Activated CD8-positive, alpha-beta T cell treated with anti-CD3 and anti-CD28 coated beads, Interleukin-2, amount 10 ng/mL, durations not matched to agents 7 days and 5 days (primary cell): ENCODE measurements at places on chromosomes 6 and 20. TPM values are rescaled to one million over a fixed set of nuclear protein-coding genes. Genes with fewer than 3 reads are reported as not detected.

SRC gene
- total RNA-seq, result 3.2 TPM

DNA sequence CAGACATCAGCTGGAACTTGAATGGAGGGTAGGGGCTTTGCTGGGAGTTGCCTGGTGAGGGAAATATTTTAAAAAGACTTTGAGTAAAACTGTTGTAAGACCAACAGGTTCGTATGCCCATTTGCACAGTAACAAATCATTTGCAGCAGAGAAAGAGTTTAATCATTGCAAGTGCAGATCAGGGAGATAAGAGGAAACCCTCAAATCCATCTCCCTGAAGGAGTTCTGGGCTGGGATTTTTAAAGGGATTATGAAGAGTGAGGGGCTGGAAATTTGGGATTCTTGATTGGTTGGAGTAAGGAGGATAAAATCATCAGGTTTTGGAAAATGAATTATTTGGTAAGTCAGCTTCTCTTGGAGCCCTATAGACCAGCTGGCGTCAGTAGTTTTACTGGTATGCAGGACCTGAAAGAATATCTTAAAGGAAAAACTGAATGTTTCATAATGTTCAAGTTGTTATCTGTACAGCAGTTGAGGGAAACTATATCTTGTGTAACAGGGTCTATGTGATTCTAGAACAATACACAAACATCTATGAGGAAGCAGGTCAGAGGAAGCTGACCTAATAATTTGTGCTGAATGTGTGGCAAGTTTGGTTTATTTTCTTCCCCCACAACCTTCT, 295.5 kb downstream of the PLCB1 start:
- H3K27ac ChIP-seq, result no peak overlapping the region
- no peaks in the 10 kb centered on the region for H3K36me3 ChIP-seq
- peaks cover 2% of the 10 kb centered on the region for H3K27me3 ChIP-seq
- DNase-seq, result no peak
- peaks cover 9% of the 10 kb centered on the region for H3K4me1 ChIP-seq

RNF39 gene
- total RNA-seq, result not detected

DNA sequence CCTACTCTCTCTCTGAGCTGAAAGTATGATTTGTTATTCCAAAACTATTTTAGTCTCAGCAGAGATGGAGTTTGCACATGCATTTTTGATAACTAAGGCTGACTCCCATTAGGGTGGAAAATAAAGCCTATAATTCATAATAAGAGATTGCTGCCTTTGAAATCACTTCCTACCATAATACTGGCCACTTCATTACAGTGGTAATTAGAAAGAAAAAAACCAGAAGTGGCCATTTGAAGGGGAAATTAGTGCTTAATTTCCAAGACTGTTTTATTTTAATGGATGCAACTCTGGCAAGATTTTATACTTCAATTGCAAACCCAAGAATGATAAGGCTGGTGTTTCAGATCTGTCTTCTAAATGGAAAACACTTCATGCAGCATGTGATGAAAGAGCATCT, 43.4 kb downstream of the SLC35B3 start:
- H3K4me3 ChIP-seq, result no peak overlapping the region
- peaks cover 16% of the 10 kb centered on the region for H3K4me1 ChIP-seq
- no peak for DNase-seq
- peak overlapping the region; percentile 53 for H3K27ac ChIP-seq

DNA sequence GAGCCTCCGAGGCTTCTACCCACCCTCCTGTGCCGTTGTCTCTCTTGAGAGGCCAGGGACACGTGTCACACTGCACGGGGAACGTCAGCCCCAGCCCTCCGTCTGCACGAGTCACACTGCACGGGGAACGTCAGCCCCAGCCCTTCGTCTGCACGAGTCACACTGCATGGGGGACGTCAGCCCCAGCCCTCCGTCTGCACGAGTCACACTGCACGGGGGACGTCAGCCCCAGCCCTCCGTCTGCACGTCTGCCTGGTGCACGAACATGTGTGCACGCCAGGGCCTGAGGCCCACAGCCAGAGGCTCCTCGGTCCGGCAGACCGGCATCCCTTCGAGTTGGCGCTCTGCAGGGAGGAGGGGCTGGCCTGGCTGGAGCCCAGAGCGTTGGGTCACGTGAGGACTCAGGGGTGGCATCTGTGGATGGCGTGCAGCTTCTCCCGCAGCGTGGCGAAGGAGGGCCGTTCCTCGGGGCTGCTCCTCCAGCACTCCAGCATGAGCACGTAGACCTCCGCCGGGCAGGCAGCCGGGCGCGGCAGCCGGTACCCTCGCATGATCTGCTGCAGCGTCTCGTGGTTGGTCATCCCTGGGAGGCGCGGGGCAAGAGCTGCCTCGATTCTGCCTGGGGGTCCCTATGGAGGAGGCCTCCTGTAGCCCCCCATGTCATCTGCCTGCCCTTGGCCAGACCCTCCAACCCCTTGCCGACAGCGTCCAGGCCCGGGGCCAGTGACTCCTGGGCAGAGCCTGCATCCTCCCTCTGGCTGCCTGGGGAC, 3.4 kb upstream of the PTK6 start:
- peaks cover 19% of the 10 kb centered on the region for H3K4me1 ChIP-seq
- no peaks in the 10 kb centered on the region for H3K27me3 ChIP-seq
- no peak for DNase-seq

DNA sequence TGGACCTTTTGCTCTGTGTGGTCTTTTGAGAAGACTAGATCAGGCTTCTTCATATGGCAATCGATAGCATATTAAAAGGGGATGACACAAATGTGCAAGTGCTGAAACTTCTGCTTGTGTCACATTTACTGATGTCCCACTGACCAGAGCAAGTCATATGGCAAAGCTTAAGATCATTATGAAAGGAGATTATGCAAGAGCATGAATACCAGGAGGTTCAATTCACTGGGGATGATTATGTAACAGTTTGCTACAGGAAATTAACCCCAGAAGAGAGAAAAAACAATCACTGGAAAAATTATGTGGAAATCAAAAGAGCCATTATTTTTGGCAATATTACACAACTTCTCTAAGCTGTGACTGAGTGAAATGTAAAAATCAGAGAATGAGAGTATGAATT, 13.7 kb upstream of the PRDM13 start:
- no peak overlapping the region for H3K4me3 ChIP-seq
- no peak for DNase-seq
- H3K4me1 ChIP-seq, result peaks cover 33% of the 10 kb centered on the region

UTRN gene
- 141 TPM for total RNA-seq

OTOR gene
- total RNA-seq, result not detected

DNA sequence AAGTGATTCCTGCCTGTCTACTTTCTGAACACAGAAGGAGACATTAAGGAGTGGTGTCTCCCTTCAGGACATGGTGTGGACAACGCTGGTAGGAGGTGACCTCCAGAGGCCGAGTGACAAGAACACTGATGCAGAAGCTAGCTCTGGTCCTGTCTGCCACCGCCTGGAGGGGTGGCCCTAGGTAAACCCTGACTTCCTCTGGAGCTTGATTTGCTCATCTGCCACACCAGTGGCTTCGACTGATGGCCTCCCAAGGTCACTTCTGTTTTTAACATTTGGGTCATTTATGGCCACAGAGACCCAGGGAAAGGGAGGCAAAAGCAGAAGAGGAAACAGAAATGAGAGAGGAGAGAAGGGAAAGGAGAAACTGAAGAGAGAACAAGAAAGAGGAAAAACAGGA, 49.4 kb upstream of the SLC22A23 start:
- no peak for DNase-seq
- no peaks in the 10 kb centered on the region for H3K36me3 ChIP-seq
- no peak overlapping the region for H3K27ac ChIP-seq

RING1 gene
- total RNA-seq, result 39.8 TPM

DNA sequence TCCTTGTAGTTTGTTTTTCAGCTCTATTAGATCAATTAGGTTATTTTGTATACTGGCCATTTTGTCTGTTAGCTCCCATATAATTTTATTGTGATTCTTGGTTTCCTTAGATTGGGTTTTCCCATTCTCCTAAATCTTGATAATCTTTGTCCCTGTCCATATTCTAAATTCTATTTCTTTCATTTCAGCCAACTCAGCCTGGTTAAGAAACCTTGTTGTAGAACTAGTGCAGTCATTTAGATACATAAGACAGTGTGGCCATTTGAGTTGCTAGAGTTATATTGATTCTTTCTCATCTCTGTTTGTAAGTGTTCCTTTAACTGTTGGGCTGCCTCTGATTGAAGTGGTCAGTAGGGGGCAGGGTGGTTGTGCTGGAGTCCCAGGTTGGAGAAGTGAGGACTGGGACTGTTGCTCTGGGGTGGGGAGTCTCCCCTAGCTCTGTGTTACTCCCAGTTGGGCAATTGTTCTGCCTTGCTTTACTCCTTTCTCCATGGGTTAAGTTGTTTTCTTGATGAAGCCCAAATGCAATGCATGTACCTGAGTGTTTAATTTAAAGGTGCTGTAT, 98.8 kb upstream of the NRN1 start:
- no peaks in the 10 kb centered on the region for H3K36me3 ChIP-seq
- peaks cover 14% of the 10 kb centered on the region for H3K27me3 ChIP-seq
- no peaks in the 10 kb centered on the region for H3K4me1 ChIP-seq

GRCh38 chr6:166928644-166929541, 27.5 kb downstream of the RNASET2 start:
- no peak for DNase-seq
- H3K4me3 ChIP-seq, result no peak overlapping the region
- peaks cover 24% of the 10 kb centered on the region for H3K36me3 ChIP-seq
- no peaks in the 10 kb centered on the region for H3K27me3 ChIP-seq
- H3K4me1 ChIP-seq, result no peaks in the 10 kb centered on the region

UBE3D gene
- total RNA-seq, result 5.0 TPM

DNA sequence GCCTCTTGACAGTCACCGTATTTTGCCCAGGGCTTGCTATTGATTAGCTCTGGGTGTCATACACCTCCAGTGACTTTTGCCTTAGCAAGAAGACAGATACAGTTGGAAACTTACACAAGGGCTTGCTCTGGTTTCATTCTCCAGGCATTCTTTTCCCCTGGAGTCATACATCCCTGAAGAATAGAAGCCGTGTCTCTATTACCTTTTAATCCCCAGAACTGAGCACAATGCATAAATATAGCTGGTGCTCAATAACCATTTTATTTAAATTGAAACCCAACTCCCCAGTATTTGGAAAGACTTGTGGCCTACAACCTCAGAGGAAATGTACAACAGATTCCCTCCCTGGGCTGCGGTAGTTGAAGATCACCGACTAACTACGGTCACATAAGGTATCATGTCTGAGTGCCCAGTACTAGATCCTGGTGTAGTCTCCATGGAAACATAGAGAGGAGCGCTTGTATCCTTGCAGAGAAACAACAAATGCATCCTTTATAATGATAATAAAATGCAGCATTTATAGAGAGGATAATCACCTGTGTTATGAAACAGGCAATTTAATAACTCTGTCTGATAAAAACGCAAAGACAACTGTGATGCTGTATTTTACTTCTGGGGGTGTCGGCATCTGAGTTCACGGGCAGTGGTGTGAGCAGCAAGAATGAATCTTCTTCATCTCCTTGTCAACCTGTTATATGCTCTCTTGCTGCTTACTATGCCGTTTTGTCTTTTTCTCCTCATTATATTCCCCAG, 401.2 kb upstream of the AGPAT4 start:
- H3K36me3 ChIP-seq, result no peaks in the 10 kb centered on the region
- H3K27ac ChIP-seq, result no peak overlapping the region
- no peak for DNase-seq
- no peaks in the 10 kb centered on the region for H3K4me1 ChIP-seq
- H3K4me3 ChIP-seq, result no peak overlapping the region

LIME1 gene
- total RNA-seq, result 165 TPM

DNA sequence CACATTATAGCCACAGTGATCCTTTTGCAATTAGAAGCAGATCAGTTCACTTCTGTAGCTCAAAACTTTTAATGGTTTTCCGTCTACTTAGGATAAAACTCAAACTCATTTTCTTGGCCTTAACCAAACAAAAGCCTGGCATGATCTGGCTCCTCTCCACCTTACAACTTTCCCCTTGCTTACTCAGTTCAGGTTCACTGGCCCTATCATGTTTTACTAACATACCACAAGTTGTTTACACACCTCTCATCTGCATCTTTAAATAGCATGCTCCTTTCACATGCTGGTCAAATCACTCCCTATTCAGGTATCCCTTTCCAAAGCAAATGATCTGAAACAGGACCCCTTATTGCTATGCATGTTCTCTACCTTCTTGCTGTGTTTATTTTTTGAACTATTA, 191.4 kb upstream of the FAM83B start:
- no peak overlapping the region for H3K27ac ChIP-seq
- DNase-seq, result no peak
- H3K4me3 ChIP-seq, result no peak overlapping the region
- H3K4me1 ChIP-seq, result no peaks in the 10 kb centered on the region
- H3K36me3 ChIP-seq, result no peaks in the 10 kb centered on the region
- no peaks in the 10 kb centered on the region for H3K27me3 ChIP-seq

- H3K27ac ChIP-seq, result no peak overlapping the region
- H3K4me1 ChIP-seq, result peaks cover 20% of the 10 kb centered on the region
- H3K27me3 ChIP-seq, result peaks cover 25% of the 10 kb centered on the region
- H3K36me3 ChIP-seq, result peaks cover 10% of the 10 kb centered on the region
- no peak for DNase-seq
- no peak overlapping the region for H3K4me3 ChIP-seq
Observed at GRCh38 chr6:159966339-159966738, 2.5 kb upstream of the IGF2R start.

DNA sequence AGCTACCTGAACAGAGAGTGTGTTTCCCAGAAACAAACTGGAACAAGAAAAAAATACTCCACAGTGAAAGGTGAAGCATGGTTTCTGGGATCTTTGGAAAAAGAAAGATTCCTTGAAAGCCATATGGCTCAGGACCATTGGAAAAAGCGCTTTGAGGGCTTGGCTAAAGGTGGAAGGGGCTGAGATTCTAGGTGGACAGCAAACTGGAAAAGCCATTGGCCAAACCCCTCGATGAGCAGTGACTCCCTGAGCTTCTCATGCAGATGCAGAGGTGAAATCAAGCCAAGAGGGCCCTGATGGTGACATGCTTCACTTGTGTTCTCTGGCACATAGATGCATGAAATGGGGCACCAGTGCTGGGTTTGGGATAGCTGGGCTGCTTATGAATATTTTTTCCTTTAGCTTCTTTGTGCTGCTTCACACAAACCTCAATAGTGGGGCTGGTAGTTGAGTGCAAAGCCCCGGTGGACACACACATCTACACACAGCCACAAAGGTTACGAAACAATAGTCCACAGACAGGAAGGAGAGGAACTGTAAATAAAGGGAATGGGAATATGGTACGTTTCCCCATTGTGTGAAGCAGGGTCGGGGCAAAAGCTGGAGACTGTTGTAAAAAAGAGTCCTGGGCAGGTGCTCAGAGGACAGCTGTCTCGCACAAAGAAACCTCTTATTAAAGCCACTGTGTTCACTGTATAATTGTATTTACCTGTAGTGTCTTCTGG, 117.8 kb downstream of the FOXA2 start:
- no peaks in the 10 kb centered on the region for H3K4me1 ChIP-seq
- DNase-seq, result no peak
- no peaks in the 10 kb centered on the region for H3K36me3 ChIP-seq
- H3K27ac ChIP-seq, result no peak overlapping the region
- no peak overlapping the region for H3K4me3 ChIP-seq
- H3K27me3 ChIP-seq, result no peaks in the 10 kb centered on the region

RNF182 gene
- not detected for total RNA-seq

GRCh38 chr6:38634518-38634917, 5.2 kb downstream of the BTBD9 start:
- no peaks in the 10 kb centered on the region for H3K27me3 ChIP-seq
- no peak overlapping the region for H3K4me3 ChIP-seq
- DNase-seq, result no peak
- H3K27ac ChIP-seq, result no peak overlapping the region
- peaks cover 27% of the 10 kb centered on the region for H3K4me1 ChIP-seq

MLN gene
- not detected for total RNA-seq

GRCh38 chr6:140063021-140063399, 688.6 kb upstream of the CITED2 start:
- no peaks in the 10 kb centered on the region for H3K27me3 ChIP-seq
- no peak for DNase-seq
- no peak overlapping the region for H3K27ac ChIP-seq

- H3K4me3 ChIP-seq, result no peak overlapping the region
- H3K4me1 ChIP-seq, result no peaks in the 10 kb centered on the region
- no peaks in the 10 kb centered on the region for H3K36me3 ChIP-seq
- no peak for DNase-seq
Observed at GRCh38 chr6:80477591-80477990, 371.1 kb downstream of the BCKDHB start.
